ENCODE measurements at places on chromosomes 16 and 17.

DNA sequence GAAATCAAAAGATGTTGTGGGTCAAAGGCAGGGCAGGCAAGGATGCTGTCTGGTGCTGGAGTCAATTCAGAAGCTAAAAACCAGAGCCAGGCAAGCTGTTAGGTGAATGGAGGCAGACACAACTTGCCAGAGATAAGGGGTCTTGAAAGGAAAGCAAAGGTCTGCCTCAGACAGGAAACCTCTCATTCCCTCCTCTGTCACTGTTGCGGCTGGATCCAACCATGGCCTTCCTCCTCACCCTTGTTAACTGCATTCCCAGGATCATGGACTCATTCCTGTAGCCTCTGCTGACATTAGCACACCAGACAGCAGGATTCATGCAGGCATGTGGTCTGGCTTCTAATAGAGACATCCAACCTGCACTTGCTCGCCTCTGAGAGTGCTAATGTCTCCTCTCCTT, 186.7 kb upstream of the HS3ST3A1 start:
- no peak for DNase-seq

- DNase-seq = no peak
Observed at GRCh38 chr16:760065-760464, 469 bp upstream of the MSLN start.

- DNase-seq = no peak
Observed at GRCh38 chr17:40782450-40782849, at the start of gene KRT27. KRT27 (minus strand) TSS chr17:40782550; CDS start chr17:40782493, 57 bp downstream.

- DNase-seq = no peak
Observed at GRCh38 chr17:50774225-50774803, 7.0 kb upstream of the ANKRD40CL start.

- no peak for DNase-seq
Observed at GRCh38 chr17:40471846-40472732, 28.8 kb downstream of the IGFBP4 start.

- no peak for DNase-seq
Observed at GRCh38 chr17:45788057-45788456, 3.9 kb downstream of the CRHR1 start.

Measured in effector CD8-positive, alpha-beta T cell (primary cell).